Activated T-cell treated with anti-CD3 and anti-CD28 coated beads, Interleukin-2, amount 50 U/mL, for 24 hours (primary cell): ENCODE measurements at places on chromosomes 11 and 22.

DNA sequence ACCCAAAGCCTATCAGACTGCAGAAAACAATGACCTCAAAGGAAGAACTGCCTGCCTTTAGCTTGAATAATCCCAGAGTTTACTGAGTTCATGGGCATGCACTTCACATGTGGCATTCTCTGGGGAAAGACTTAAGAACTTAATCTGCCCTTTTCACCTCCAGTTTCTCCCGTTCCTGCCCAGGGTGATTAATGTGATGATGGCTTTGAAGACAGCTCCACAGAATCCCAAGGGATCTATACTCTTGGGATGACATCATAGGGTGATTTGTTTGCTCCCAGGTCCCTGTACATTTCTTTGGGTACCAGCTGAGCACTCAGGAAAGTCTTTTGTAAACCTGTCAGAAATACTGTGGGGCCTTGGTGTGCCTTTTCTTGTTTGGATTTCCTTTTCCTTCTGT lies 14.0 kb downstream of the FJX1 start:
- DNase-seq: no peak
- peaks cover 67% of the 10 kb centered on the region for H3K27me3 ChIP-seq
- H3K36me3 ChIP-seq: no peaks in the 10 kb centered on the region
- no peak overlapping the region for H3K27ac ChIP-seq
- no peak overlapping the region for H3K4me3 ChIP-seq

DNA sequence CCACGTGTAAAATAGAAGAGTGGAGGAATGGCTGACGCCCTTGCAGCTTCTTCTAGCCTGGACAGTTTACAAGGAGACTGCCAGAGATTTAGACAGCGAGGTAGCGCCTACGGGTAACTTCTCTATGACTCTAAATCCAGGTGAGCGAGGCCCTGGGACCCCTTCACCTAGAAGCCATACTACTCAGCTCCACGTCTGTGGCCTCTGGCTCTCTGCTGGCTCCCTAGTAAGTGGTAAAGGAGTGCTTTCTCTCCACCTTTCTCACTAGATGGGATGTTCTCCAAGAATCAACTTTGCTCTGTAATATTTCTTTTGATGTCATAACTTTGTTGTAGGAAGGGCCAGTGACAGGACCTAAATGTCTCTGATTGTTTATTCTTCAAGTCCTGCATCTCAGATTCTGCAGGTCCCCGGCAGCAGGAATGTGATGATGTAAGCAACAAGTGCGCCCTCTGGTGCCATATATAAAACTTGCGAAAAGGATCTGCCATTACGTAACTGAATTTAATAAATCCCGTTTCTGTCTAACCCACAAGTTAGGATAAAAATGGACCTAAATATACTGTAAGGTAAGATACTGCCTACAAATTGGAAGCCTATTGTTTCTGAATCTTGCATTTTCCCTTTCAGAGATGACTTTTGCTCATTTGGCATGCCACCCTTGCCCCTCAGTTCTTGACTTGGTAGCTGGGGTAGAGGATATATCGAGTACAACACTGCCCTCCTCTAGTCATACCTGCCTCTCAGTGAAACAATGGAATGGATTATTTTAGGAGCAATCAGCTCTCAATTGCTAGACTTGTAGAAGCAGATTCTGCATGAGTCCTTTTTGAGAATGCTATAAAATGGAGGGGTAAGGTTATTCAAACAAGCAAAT lies 11.0 kb upstream of the PTPN5 start:
- no peak overlapping the region for H3K4me3 ChIP-seq
- no peak overlapping the region for H3K27ac ChIP-seq
- H3K36me3 ChIP-seq: no peaks in the 10 kb centered on the region
- DNase-seq: no peak

DNA sequence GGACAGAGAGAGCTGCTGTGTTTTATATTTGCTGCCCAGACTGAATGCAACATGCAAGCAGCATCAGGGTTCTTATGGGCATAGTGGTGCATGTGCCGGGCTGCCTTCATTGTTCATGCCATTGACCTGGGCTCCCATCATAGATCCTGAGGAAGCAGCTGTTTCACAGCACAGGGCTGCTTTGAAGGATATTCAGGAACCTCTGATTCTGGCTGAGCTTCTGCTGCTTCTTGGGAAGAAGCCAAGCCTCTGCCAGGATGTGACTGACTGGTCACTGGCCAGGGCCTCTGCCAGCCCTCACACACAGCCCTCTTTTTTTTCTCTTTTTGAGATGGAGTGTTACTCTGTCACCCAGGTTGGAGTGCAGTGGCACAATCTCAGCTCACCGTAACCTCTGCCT lies 43.3 kb downstream of the CYB5R2 start:
- peaks cover 7% of the 10 kb centered on the region for H3K36me3 ChIP-seq
- no peak overlapping the region for H3K4me3 ChIP-seq
- no peaks in the 10 kb centered on the region for H3K4me1 ChIP-seq
- no peaks in the 10 kb centered on the region for H3K27me3 ChIP-seq

DNA sequence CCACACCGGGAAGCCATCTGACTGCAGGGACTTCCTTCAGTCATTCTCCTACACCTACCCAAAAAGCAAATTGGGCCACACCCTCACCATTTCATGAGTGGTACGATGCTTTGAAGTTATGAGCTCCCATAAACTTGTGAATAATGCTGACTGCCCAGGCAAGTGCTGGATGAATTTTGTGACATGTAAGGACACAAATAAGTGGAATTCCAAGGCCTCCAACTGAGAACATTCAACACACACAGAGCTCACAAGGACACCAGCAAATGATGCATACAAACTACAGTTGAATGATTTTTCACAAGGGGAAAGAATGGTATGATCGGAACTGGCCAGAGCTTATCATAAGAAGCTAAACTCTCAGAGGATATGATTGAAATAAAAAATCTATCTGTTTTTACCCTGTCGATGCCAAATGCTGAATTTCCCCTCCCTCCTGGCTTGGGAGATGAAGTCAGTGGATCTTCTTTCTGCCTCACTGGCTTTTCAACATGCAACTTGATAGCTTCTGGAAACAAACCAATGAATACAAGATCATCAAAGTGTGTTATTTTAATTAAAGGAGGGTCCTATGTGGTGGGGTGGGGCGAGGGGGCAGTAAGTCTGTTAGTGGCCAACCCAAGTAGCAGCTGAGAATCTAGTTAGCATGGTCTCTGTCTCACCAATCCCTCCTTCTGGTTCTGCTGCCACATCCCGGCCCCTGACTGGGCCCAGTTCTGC lies 123.8 kb downstream of the WT1 start:
- no peak overlapping the region for H3K4me3 ChIP-seq
- no peak for DNase-seq
- no peaks in the 10 kb centered on the region for H3K36me3 ChIP-seq
- peaks cover 19% of the 10 kb centered on the region for H3K27me3 ChIP-seq
- H3K4me1 ChIP-seq: peaks cover 8% of the 10 kb centered on the region

DNA sequence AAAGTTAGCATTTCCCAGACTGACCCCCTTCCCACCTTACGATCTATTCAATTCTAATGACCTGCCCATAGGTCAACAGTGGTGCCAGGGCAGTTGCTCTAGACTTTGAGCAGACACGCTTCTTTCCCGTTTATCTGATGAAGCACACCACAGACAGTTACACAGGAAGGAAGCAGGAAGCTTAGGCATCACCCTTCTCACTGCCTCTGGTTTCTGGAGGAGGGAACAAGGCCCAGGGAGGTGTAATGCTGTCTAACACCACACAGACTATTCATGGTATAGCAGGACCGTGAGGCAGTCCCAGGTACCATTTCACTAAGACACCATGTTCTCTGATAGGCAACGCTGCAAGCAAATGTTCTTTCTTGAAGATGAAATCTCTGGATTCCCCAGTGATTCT lies 279.4 kb downstream of the NTM start:
- H3K4me3 ChIP-seq: no peak overlapping the region
- H3K4me1 ChIP-seq: no peaks in the 10 kb centered on the region
- H3K27ac ChIP-seq: no peak overlapping the region
- no peaks in the 10 kb centered on the region for H3K36me3 ChIP-seq
- H3K27me3 ChIP-seq: peaks cover 7% of the 10 kb centered on the region

GRCh38 chr22:25546751-25547150 lies 17.7 kb upstream of the GRK3 start:
- peaks cover 3% of the 10 kb centered on the region for H3K4me1 ChIP-seq
- no peaks in the 10 kb centered on the region for H3K36me3 ChIP-seq
- peaks cover 24% of the 10 kb centered on the region for H3K27me3 ChIP-seq
- no peak overlapping the region for H3K4me3 ChIP-seq
- DNase-seq: no peak

GRCh38 chr22:40595497-40596234 lies 40.9 kb downstream of the MRTFA start:
- DNase-seq: no peak
- no peak overlapping the region for H3K4me3 ChIP-seq
- peaks cover 51% of the 10 kb centered on the region for H3K4me1 ChIP-seq

DNA sequence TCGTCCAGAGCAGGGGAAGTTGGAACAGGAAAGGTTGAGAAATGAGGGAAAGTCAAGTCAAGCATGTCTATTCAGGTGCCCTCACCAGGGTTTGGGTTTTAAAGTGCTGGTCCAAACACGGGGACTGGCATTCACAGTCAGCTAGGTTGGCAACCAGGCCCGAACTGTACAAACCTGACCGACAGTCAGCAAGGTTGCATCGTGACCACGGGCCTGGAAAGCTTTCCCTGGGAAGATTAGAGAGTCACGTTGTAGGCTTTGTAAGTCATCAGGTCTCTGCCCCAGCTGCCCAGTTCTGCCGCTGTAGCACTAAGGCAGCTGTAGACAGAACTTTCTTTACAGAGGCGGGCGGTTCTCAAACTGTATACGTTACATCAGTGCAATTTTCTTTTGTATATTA lies 7.4 kb downstream of the KRTAP5-10 start:
- no peak overlapping the region for H3K4me3 ChIP-seq
- DNase-seq: no peak
- no peak overlapping the region for H3K27ac ChIP-seq
- no peaks in the 10 kb centered on the region for H3K36me3 ChIP-seq

DNA sequence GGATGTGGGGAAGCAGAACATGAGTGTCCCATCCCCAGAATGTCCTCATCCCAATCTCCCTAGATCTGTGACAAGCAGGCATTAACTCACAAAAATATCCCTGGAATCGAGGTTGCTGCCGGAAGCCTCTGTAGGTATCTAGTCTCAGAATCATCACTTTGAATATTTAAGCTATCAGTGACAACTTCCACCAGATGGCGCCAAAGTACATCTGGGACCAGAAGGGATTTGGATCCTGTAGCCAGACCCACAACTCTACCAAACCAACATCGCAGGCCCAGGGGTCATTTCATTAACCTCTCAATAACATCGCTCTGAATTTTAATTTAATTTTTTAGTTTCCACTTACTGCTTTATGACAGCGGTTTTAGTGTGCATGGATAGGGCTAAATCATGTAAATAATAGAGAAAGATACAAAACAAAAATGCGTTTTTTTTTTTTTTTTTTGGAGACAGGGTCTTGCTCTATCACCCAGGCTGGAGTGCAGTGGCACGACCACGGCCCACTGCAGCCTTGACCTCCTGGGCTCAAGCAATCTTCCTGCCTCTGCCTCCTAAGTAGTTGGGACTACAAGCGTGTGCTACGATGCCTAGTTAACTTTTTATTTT lies 1.1 kb upstream of the EXT2 start:
- H3K27ac ChIP-seq: no peak overlapping the region
- peaks cover 3% of the 10 kb centered on the region for H3K36me3 ChIP-seq
- peak overlapping the region; percentile 60 for H3K4me3 ChIP-seq
- peaks cover 25% of the 10 kb centered on the region for H3K4me1 ChIP-seq
- no peaks in the 10 kb centered on the region for H3K27me3 ChIP-seq

DNA sequence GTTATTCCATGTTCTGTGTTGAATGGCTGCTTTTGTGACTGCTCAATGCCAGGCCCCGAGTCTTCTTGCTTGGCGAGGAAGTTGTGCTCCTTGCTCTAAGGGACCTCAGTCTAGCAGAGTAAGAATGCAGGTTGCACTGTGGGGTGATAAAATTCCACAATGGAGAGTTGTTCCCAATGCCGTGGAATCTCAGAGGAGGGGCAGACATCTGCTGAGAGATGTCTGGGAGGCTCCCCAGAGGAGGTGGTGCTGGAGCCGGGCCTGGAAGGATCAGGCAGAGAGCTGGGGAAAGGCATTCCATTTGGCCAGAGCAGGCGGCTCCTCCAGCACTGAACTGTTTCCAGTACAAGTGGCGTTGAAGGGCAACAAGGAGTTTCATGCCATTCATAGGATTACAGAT lies 55.2 kb downstream of the ST3GAL4 start:
- no peaks in the 10 kb centered on the region for H3K27me3 ChIP-seq
- H3K27ac ChIP-seq: no peak overlapping the region
- no peak for DNase-seq
- no peak overlapping the region for H3K4me3 ChIP-seq
- H3K36me3 ChIP-seq: peaks cover 14% of the 10 kb centered on the region

DNA sequence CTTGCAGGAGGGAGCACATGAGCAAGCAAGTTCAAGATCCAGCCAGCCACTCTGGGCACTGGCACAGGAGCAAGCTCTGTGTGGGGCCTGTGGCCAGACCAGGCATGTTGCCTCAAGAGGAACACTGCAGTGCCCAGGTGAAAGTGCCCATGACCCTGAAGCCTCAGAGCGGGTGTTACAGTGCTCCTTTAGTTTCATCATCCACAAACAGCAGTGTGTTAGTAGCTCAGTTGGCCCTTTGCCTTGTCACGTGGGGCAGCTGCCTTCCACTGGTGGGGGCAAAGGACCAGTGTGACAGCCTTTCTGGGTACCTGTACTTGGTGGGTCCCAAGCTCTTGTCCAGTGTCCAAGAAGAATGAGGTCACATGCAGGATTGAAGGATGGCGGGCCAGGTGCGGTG lies 3.0 kb upstream of the EI24 start:
- peaks cover 15% of the 10 kb centered on the region for H3K36me3 ChIP-seq
- no peaks in the 10 kb centered on the region for H3K27me3 ChIP-seq

GRCh38 chr11:66290330-66290621 lies 1.3 kb upstream of the YIF1A start:
- H3K27me3 ChIP-seq: peaks cover 22% of the 10 kb centered on the region
- H3K36me3 ChIP-seq: peaks cover 20% of the 10 kb centered on the region
